Hematopoietic multipotent progenitor cell treated with erythropoietin and hydrocortisone succinate and interleukin-3 and kit ligand, for 8 days (in vitro differentiated cells): ENCODE measurements at places on chromosomes 7 and 10.
A peak's percentile ranks its signal among the peaks of the same experiment; 100 is the strongest.

- no peak for DNase-seq
Measured at GRCh38 chr7:139699640-139700504, 77.9 kb downstream of the HIPK2 start.

GRCh38 chr7:23523486-23524075 is 8.2 kb downstream of the TRA2A start:
- DNase-seq: no peak

DNA sequence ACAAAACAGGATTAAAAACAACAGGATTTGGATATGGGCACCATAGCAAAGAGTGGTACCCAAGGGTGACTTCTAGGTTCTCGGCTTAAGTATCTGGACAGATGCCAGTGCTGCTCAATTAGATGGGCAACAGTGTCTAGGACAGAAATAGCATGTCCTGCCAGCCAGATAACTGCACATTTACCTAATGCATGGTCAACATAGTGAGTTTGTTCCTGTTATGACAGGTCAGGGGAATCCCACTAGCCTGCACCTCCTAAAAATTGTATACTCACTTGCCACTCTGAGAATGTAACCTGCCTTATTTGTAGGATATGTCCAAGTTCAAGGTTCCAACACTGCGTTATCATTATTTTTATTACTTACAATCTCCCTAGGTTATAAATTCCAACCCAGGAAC is 471.7 kb downstream of the GRM8 start:
- no peak for DNase-seq

DNA sequence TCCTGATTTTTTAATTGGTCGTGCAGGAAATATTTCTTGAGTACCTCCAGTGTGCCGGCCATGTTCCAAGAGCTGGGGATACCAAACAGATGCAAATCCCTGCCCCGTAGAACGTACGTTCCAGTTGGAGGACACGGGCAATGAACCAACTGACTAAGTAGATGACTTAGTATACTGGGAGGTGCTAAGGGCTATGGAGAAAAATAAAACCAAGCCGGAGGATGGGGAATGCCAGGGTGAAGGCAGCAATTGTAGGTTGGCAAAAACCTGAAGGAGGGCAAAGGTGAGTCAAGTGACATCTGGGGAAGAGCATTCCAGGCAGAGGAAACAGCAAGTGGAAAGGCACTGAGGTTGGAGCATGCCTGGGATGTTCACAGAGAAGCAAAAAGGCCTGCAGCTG is 6.8 kb upstream of the VSIR start:
- DNase-seq: no peak

DNA sequence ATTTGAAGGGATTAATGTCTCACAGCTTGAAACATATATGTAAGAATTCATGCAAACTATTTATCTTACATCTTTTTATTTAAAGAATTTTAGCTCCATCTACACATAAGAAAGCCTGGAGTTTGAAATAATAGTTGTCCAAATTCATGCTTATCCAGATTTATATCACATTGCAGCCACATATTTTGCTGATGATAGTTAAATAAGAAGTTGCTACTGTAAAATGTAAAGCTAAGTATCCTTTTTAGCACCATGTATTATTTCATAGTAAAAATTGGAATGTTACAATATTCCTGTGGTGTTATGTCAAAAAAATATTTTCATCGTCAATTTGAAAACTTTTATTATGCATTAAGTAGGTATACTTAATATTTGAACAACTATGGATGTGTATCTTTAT is 27.3 kb upstream of the UMAD1 start:
- no peak for DNase-seq

- DNase-seq: no peak
Measured at GRCh38 chr10:88113232-88113631, 249.8 kb downstream of the PTEN start.

DNA sequence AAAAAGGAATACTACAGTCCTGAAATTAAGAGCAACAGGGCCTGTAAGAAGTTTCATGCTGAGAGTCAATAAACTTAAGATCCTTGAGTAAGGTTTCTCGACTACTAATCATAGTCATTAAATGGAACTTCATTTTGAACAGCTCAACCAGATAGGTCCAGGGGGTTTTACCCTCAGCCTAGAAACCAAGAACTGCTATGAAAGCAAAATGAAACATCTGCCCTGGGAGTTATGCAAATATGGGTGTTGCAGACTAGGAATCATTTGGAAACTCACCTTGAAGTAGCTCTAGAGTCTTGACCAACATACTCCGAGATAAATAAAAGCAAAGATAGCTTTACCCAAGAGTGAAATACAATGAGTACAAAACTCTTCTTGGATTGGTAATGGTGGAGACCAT is 128.0 kb downstream of the HGF start:
- DNase-seq: no peak

DNA sequence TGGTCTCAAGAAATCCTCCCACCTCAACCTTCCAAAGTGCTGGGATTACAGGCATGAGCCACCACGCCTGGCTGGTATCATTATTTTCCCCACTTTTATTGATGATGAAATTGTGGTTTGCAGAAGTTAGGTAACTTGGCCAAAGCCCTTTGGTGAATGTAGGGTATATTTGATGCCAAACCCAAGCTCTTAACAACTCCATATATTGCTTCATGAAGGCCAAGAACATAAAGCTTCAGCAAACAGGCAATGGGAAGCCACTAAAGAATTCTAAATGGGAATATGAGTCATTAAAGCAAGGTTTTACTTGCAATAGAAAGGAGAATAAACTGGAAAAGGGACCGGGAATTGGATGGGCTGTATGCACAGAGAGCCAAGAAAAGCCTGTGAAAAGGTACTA is 142.7 kb downstream of the KMT2E start:
- DNase-seq: no peak

DNA sequence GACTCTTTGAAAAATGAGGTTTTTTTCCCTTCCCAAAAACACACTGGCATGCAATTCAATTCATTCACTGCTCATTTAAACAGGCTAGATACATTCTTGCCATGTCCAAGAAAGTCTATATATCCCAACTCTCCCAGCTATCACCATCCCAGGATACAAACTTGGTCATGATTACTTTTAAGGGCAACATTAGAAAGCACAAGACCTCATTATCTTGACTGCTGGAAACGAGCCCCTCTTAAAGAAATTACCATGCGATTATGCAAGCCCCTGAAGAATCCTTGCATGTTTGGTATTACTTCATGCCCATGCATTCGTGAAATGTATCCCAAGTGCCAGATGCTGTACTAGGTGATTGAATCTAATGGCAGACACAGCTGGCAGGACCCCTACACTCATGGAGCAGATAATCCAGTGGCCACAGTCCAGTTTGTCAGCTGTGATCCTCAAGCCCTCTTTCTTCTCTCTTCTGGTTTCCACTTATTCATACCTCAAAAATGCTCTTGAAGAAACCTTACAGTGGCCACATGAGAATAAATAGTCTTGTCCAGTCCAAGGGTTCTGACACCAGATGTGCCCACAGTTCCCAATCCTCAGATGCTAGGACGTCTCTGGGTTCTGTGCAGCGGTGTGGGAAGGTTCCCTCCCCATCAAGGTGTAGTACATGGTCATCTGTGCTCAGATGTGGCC is 103.7 kb upstream of the HABP2 start:
- no peak for DNase-seq

GRCh38 chr10:34578468-34578867 is 236.6 kb downstream of the PARD3 start:
- DNase-seq: no peak

GRCh38 chr10:1374511-1375345 is 318.5 kb downstream of the WDR37 start:
- no peak for DNase-seq

DNA sequence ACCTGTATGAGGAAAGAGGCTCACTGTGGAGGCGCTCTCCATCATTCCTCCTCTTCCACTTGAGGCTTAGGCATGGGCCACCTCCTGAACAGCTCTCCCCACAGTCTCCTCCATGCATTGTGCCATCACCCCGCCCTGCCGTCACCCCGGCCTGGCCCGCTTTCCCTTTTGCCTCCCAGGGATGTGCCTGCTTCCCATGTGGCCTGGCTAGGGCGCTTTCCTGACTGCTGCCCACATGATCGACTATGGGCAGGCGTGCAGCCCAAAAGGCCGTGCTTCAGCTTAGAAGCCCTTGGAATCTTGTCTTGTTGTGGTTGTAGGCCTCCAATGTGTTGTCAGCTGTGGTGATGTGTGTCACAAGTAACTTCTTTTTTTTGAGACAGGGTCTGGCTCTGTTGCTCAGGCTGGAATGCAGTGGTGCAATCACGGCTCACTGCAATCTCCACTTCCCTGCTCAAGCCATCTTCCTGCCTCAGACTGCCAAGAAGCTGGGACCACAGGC is 1.8 kb upstream of the ACTR3C start:
- no peak for DNase-seq

- DNase-seq: peak; percentile 25
Measured at GRCh38 chr7:112891698-112892097, 101.5 kb upstream of the TMEM168 start.

GRCh38 chr10:51687296-51687695 is 12.1 kb downstream of the CSTF2T start:
- DNase-seq: no peak

DNA sequence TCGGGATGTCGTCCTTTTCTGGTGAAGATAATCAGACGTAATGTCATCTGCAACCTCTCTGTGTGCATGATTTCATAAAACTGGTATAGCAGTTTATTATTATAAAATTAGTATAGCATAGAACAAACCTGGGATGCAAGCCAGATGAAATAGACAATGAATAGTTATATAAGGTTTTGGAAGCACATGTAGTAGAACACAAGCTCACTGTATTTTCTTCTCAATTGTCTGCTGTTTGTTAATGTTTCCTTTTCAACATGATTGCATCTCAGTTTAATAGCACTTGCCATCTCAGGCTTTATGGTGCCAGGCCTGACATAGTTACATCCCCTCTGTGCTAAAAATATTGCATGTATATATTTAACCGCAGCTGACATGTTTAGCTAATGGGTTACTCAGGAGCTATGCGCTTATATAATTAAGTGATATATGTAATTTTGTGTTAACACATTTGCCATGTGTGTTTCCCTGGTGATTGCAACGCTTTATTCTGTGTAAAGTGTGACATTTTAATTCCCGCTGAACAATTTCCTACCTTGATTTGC is 132.7 kb downstream of the ARID5B start:
- DNase-seq: no peak

- no peak for DNase-seq
Measured at GRCh38 chr10:114181971-114182370, 2.8 kb downstream of the TDRD1 start.

DNA sequence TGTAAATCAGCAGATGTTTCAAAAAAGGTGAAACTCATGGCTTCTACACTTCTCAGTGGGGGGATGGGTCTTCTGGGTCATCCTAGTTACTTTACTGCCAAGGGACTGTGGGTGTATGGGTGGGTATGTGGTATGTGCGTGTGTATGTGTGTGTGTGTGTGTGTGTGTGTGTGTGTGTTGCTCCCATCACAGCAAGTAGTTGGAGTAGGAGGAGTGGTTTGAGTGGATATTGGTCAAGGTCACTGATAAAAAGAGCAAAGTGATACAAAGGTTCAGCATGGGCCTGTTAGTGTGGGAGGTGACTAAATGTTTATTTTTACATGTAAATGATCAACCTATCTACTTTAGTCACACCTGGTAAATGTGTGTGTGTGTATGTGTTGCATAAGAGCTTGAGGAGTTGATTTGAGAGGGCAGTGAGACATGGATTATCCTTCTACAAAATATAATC is 11.8 kb upstream of the COBL start:
- DNase-seq: no peak

DNA sequence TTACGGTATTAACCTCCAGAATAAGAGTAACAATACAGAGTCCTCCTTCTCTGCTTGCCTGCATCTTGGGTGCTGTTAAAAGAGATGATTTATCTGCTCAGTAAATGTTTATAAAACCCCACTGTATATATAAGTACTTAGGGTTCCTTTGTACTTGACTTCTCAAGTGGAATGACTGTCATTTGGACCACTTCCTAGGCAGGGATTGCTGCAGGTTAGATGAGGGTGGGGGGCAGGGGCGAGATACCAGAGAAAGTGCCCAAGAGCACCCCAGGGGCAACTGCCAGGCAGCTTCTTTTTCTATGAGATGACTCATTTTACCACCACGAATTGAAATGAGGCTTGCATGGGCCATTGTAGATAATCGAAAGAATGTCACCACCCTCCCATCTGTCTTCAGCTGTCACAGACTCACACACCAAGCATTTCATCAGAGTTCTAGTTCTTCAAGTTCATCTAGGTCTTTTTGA is 421.9 kb upstream of the GALNT17 start:
- no peak for DNase-seq

DNA sequence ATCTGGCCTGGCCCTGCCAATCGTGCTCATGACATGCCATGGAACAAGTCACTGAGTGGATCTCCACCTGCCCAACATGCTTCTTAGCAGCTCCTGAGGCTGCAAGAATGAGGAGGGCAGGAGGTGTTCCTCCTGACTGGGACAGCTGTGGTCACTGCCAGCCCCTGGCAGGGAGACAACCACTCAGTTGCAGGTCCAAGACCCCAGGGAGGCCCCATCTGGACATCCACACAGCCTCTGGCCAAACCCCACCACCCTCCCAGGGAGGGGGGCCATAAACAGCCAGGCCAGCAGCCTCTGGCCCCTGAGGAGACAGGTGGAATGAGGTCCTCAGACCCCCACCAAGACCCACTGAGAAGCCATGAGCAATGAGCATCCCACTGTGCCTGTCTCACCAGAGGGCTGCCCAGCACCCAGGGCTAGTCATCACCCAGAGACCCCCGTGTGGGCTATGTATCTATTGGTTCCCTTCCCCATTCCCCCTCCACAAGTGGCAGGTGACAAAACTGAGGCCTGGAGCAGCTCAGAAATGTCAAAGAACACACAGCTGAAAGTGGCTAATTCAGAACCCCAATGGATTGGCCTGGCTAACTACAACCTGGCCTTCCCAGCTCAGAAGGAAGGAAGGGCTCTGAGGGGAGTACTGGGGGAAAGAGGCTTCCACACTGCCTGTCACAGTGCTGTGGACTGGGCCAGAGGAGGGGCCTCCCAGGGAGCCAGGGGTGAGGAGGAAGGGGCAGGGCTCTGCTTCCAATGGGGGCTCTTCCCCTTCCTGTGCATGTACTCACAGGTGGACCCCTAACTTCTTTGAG is 3.0 kb downstream of the GPRIN2 start:
- no peak for DNase-seq

DNA sequence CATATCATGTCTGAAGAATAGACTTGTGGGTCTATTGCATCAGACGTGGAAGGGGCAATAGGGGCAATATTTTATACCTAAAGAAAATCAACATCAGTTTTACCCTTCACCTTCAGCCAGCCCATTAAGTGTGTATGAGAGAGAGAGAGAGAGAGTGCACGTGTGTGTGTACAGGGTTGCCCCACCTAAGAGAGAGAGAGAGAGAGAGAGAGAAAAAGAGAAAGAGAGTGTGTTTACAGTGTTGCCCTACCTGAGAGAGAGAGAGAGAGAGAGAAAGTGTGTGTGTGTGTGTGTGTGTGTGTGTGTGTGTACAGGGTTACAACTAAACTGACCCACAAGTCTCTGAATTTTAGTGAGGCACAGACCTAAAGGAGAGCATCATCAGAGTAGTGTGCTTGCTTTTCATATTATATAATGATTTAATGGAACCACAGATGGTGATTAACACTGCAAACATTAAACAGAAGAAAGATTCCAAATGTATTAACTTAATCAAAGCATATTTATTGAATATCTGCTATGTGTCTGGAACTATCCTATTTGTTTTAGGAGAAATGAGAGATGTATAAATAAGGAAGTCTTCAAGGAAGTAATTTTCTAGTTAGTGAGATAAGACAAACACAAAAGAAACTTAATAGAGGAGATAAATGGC is 66.8 kb downstream of the CD36 start:
- DNase-seq: no peak
